Thoracic aorta (tissue), 2 donors: ENCODE measurements at places on chromosomes 5 and 9. TPM values are rescaled to one million over a fixed set of nuclear protein-coding genes. Genes with fewer than 3 reads are reported as not detected.

DNA sequence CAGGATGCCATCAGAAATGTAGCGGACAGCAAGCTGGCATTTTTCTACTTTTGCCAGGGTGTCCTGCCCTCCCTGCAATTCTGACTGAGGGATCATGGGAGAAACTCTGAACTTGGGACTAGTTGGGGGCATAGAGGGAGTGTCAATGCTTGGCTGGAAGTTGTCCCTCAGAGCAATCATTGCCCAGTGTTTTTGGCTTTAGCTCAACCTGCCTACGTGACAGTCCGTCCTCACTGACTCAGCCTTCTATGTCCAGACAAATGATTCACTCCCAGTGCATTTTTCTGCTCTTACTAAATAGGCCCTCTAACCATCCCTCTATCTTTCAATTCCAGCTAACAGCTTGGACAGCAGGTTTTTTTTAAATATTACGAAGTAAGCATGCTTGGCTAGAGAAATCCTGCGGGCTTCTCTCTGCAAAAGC lies 627.4 kb downstream of the TLR4 start:
- no peak for DNase-seq

DNA sequence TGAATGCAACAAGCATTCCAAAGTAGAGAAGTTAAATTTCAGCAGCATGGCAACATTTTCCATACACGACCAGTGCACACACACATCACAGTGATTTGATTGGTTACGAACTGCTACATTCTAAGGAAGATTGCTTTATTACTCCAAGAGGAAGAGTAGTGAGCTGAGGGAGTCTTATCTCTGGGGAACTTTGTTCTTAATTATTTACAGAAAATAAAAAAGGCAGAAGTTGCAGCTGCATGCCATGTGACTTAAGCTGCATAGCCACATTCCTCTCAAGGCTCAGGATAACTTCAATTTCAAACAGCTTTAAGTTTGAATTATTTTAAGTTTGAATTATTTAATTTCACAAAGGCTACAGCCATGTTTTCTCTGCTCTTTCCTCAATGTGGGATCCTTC lies 71.6 kb upstream of the HSPB3 start:
- DNase-seq, result no peak

Gene MPDZ
- 61.2 TPM for total RNA-seq

- DNase-seq, result no peak
Observed at GRCh38 chr5:131757830-131758519, 38.8 kb downstream of the FNIP1 start.

- DNase-seq, result no peak
Observed at GRCh38 chr9:86546712-86547111, 192.5 kb upstream of the TUT7 start.

Gene SPINK14
- total RNA-seq, result not detected

DNA sequence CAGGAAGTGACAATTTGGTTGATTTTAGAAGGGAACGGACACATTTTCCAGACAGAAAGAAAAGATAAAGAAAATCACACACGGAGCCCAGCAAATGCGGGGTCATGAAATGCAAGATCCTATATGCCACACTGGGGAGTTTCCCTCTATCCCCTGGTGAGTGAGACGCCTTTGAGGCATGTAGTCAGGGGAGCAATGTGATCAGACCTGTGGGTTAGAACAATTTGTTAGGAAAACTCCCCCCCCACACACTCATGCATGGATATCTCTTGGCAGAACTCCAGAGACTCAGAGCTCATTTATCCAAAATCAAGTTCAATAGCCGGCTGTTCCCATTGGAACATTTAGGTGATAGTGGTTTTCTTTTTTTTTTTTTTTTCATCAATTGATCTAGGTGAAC lies 71.7 kb upstream of the TRIO start:
- DNase-seq, result no peak

- DNase-seq, result no peak
Observed at GRCh38 chr5:90191352-90192045, 218.1 kb downstream of the CETN3 start.
